ENCODE measurements at places on chromosomes 11 and 22.

DNA sequence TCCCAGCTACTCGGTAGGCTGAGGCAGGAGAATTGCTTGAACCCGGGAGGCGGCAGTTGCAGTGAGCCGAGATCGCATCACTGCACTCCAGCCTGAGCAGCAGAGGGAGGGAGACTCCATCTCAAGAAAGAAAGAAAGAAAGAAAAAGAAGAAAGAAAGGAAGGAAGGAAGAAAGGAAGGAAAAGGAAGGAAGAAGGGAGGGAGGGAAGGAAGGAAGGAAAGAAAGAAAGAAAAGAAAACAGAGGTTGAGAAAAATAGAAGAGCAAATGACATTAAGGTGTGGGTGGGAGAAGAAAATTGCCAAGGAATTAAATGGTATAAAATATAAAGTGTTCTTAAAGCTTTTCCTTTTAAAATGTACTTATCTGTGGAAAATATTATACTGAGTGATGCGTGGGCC is 49.9 kb downstream of the AHNAK start:
- DNase-seq: no peak

DNA sequence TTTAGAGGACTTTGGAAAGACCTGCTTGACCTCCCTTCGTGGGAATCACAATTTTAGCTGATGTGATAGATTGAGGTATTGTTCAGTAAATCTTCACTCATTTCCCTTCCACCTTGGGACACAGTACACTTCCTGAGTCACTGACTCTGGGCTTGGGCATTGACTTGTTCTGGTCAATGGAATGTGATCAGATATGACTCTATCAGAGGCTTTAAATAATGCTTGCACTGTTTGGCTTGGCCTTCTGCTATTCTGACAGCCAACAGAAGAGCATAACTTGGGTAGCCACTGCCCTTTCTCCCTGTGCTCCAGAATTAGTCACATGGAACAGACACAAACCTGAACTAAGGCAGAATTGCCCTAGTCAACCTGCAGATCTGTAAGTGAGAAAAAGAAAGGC is 12.5 kb downstream of the PRR5L start:
- no peak for DNase-seq

GRCh38 chr11:83410605-83411565 is 124.7 kb upstream of the CCDC90B start:
- no peak for DNase-seq

- no peak for DNase-seq
These were observed 10.4 kb upstream of the SPINDOC start for GRCh38 chr11:63802637-63803414.

DNA sequence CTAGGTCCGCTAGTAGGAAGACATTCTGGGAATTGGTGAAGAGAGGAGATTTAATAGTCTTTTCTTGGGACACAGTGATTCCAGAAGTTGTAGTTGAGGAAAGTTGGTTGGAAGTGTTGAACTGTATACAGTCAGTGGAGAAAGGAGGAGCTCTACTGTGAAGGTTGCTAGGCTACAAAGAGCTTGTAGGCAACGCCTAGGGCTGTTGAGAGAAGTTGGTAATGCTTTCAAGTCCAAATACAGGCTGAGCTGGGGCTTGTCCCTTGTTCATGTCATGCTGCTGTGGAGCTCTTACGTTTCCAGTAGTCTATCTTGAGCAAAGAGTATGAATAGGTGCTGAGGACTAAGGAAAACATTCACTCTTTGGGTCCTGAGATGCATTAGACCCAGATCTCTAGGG is 1.1 kb downstream of the TBCEL start:
- DNase-seq: no peak

- no peak for DNase-seq
These were observed 74.7 kb downstream of the KCNQ1 start for GRCh38 chr11:2519517-2519861.

DNA sequence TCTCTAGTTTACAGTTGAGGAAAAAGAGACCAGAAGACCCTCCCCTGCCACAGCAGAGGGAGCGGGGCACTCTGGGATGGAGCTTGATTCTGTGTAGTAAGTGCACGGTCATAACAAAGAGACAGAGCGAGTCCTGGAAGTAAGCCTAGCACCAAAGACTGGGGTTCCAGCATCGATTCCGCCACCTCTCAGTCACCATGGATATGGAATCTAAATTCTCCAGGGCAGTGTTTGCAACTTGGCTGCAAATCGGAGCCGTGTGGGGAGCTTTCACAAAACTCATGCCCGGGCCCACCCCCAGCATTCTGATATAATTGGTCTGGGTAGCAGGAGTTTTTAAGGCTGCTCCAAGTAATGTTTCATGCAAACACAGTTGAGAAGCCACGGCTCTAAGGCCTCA is 129.5 kb upstream of the OPCML start:
- DNase-seq: no peak

- DNase-seq: no peak
These were observed 60.6 kb downstream of the PPP6R2 start for GRCh38 chr22:50403701-50404101.

DNA sequence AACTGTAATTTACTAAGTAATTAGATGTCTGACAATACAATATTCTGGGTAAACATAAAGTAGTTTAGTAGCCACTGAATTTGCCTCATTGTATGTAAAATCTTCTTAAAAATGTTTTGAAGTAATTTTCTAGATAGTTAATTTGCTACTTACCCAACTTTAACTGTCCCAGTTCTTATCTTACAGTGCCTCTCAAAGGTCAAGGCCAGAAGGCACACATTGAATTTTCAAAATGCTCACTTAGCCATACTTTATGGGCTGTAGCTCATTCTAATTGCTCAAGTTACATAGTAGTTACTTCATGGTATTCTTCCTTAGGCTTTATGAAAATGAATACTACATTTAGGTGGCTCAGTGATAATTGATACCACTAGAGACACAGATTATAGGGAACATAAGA is 666.6 kb downstream of the CNTN5 start:
- DNase-seq: no peak

GRCh38 chr11:89495951-89496350 is 4.8 kb upstream of the NOX4 start:
- DNase-seq: no peak

- DNase-seq: no peak
These were observed 5.1 kb downstream of the GRAMD4 start for GRCh38 chr22:46625113-46625842.

- no peak for DNase-seq
These were observed 1064.9 kb upstream of the TENM4 start for GRCh38 chr11:80505771-80506170.
